ENCODE measurements at places on chromosomes 2 and 18.

DNA sequence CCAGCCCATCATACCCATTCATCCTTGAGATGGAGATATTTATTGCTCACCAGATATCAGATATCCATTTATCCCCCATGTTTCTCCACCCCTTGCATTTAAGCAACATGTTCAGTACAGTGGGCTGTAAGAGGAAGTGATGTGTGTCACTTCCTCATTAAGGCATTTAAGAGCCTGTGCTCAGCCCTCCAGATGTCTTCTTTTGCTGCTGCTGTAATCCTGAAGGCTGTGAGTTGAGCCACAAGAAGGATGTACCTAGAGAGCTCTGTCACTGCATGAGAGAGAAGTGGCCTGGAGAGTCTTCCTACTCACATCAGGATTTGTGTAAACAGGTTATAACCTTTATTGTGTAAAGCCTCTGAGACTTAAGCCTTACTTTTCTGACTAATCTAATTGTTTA is 151.8 kb upstream of the UNC80 start:
- no peak for DNase-seq

GRCh38 chr2:58357521-58357920 is 116.4 kb upstream of the FANCL start:
- no peak for DNase-seq

DNA sequence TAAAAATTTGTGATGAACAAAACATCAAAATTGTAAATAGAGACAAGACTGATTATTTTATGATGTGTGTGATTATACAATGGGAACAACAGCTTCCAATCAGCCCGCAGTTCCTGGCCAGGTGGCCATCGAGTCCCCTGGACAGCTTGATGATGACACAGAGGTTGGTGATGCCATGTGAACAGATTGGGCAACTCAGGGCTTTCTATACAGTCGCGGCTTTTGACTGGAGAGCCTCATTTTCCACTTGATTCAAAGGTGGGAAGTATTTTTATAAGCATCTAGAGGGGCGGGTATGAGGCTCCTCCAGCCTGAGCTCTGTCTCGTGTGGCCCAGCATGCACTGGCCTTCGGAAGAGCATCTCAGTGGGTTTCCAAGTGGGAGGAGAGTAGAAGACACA is 14.9 kb upstream of the HPCAL1 start:
- no peak for DNase-seq

DNA sequence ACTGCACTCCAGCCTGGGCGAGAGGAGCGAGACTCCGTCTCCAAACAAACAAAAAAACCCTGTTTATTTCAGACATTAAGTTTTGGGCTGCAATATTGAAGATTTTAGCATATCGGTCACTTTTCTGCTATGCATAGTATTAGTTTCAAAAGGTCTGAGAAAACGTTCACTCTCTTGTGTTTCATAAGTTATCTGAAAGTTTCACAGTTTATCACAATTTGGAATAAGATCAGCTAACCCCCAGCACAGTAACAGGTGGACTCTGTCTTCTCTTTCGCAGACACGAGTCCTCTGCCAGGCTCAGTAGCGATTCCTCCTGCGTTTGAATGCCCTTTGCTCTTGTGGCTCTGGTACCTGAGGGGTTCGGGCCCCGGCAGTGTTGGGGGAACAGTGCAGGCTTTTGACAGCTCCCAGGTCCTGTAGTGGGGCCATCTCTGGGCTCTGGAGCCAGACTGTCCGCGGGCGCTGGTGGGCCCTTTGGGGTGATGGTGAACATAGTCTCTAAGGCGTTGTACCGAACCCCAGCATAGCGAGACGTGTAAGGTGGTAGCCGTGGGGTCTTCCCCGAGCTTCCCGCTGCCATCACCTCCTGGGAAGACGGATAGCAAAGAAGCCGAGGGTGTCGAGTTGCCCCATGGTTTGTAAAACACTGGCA is 20.4 kb downstream of the NFATC1 start:
- DNase-seq: no peak

GRCh38 chr2:147211484-147211883 is 633.3 kb upstream of the ACVR2A start:
- no peak for DNase-seq

DNA sequence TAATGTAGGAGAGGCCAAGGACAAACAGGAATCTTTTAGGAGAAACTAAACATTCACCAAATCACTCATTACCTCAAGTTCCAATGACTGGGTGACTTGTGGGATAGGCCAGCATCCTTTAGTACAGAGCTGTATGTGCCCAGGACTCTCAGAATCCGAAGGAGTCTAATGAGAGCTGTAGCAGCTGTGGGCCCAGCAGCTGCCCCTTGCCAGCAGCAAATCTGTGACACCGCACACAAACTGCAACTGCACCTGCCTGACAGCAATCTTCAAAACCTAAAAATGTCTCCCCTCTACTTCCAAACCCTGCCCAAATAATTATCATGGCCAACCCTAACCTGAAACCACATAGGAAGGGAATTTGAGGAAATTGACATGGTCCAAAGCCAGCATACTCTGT is 44.5 kb upstream of the ACVR2A start:
- DNase-seq: no peak

Measured in skin of body (tissue), 3 donors.